ENCODE measurements at places on chromosomes 6 and 20. TPM values are rescaled to one million over a fixed set of nuclear protein-coding genes. Genes with fewer than 3 reads are reported as not detected.

GRCh38 chr20:12649234-12649633 lies 359.5 kb upstream of the SPTLC3 start:
- no peaks in the 10 kb centered on the region for H3K27me3 ChIP-seq
- no peaks in the 10 kb centered on the region for H3K36me3 ChIP-seq
- no peak overlapping the region for H3K4me3 ChIP-seq
- no peaks in the 10 kb centered on the region for H3K4me1 ChIP-seq
- H3K27ac ChIP-seq = no peak overlapping the region

GRCh38 chr6:56807326-56807988 lies 147.4 kb upstream of the BEND6 start:
- H3K27ac ChIP-seq = peak overlapping the region; percentile 80
- H3K27me3 ChIP-seq = no peaks in the 10 kb centered on the region
- no peak overlapping the region for H3K4me3 ChIP-seq
- H3K4me1 ChIP-seq = peaks cover 77% of the 10 kb centered on the region
- peak; percentile 32 for DNase-seq

GRCh38 chr6:151275121-151275520 lies 35.4 kb downstream of the AKAP12 start:
- no peak overlapping the region for H3K27ac ChIP-seq
- H3K36me3 ChIP-seq = no peaks in the 10 kb centered on the region
- no peak for DNase-seq
- H3K4me1 ChIP-seq = peaks cover 10% of the 10 kb centered on the region
- H3K4me3 ChIP-seq = no peak overlapping the region

- no peak overlapping the region for H3K4me3 ChIP-seq
- H3K4me1 ChIP-seq = peaks cover 19% of the 10 kb centered on the region
- no peaks in the 10 kb centered on the region for H3K36me3 ChIP-seq
- H3K27ac ChIP-seq = no peak overlapping the region
Observed at GRCh38 chr6:11848852-11849731, 70.5 kb upstream of the ADTRP start.

The PXDC1 gene
- total RNA-seq = 167 TPM

The KHDC3L gene
- not detected for total RNA-seq

The HLA-DQA1 gene
- not detected for total RNA-seq

- peaks cover 18% of the 10 kb centered on the region for H3K4me1 ChIP-seq
- no peaks in the 10 kb centered on the region for H3K27me3 ChIP-seq
- H3K4me3 ChIP-seq = no peak overlapping the region
- H3K27ac ChIP-seq = no peak overlapping the region
- DNase-seq = peak; percentile 7
- no peaks in the 10 kb centered on the region for H3K36me3 ChIP-seq
Observed at GRCh38 chr6:20924911-20925543, 390.8 kb downstream of the CDKAL1 start.

DNA sequence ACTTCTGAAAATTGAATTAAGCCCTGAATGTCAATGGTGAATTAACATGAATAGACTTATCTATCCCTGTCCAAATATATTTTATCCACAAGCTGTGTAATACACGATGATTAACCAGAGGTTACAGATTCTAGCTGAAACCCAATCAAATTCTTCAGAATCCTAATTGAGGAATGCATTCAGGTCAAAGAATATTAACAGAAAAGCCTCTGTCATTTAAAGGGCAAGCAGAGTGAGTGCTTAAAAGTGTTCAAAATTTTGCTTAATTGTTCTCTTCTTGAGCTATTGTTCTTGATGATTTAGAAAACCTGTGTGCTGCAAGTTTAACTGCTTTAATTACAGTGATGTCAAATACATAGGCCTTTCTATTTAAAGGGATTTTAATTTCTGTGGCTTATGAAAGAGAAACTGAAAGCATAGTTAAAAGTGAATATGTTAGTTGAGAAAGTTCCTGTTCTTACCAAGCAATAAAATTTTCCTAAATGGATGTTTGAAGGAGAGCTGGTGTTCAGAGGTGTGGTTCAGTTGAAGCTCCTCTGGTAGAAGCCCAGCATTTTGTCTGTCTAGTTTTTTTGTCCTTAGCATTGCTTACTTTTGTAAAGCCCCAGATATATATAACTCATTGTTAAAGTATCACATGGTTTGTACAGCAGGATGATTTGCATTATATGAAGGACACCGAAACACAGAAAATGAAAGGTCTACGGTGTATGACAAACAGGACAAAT lies 466.3 kb upstream of the PLCB4 start:
- peak; percentile 17 for DNase-seq
- no peaks in the 10 kb centered on the region for H3K36me3 ChIP-seq
- 0 out of 2 replicates have a peak, but pooled peaks cover 3% of the 10 kb centered on the region for H3K4me1 ChIP-seq
- H3K4me3 ChIP-seq = no peak overlapping the region
- no peak overlapping the region for H3K27ac ChIP-seq
- H3K27me3 ChIP-seq = no peaks in the 10 kb centered on the region

The ZNF512B gene
- total RNA-seq = 16.6 TPM

GRCh38 chr6:164206807-164207423 lies 792.4 kb downstream of the QKI start:
- H3K27ac ChIP-seq = no peak overlapping the region
- H3K4me1 ChIP-seq = no peaks in the 10 kb centered on the region
- H3K4me3 ChIP-seq = no peak overlapping the region
- no peak for DNase-seq

DNA sequence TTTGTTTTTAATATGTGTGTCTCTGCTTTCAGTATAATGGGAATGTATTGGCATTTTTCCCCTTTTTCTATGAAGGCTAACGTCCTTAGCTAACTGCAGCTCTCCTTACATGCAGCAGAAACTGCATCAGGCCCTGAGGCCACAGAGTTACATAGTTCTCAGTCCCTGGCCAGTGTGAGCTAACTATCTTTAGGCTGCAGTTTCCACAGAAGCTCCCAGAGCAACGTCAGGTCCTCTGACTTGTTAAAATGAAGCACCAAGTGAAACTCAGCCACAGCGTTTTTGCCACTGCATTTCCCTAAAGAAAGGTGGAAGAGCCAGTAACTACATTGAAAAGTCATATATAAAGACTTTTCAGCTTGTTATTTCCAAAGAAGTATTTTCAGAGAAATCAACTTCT lies 244.7 kb downstream of the CBLN4 start:
- no peak for DNase-seq
- H3K4me3 ChIP-seq = no peak overlapping the region
- no peaks in the 10 kb centered on the region for H3K4me1 ChIP-seq
- H3K27me3 ChIP-seq = no peaks in the 10 kb centered on the region
- H3K27ac ChIP-seq = no peak overlapping the region

The APOM gene
- 3.3 TPM for total RNA-seq

Data from GM23248 (cell line).